ENCODE measurements at places on chromosomes 11 and 22. TPM values are rescaled to one million over a fixed set of nuclear protein-coding genes. Genes with fewer than 3 reads are reported as not detected.

Gene FGF3
- not detected for total RNA-seq

Gene ANO1
- total RNA-seq, result not detected

Gene KCNQ1OT1
- 0.26 TPM for total RNA-seq

Gene C11orf52
- total RNA-seq, result not detected

Gene FGF4
- total RNA-seq, result not detected

Gene ACR
- total RNA-seq, result not detected

Gene ROBO3
- 9.4 TPM for total RNA-seq

Gene SLC22A6
- not detected for total RNA-seq

Gene PRG3
- not detected for total RNA-seq

Gene SAA4
- not detected for total RNA-seq

Gene HORMAD2
- not detected for total RNA-seq

Gene PRODH
- total RNA-seq, result not detected

Gene NRGN
- total RNA-seq, result 6.1 TPM

DNA sequence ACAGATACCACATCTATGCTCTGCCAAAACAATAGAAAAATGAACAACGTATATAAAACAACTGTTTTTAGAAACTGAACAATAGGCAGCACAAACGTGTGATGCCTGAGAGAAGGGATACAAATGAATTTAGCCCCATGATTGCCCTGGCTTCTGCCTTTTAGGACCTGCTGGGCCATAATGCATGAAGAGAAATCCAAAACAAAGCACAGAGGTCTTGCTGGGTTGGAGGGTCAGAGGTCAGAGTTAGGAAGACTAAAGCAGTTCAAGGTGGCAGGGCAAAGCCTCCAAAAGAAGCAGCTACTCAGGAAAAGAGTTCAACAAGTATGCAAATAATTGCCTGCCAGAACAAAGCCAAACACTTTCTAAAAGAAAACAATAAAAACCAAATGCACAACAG lies 138.5 kb downstream of the TTC28 start:
- no peaks in the 10 kb centered on the region for H3K36me3 ChIP-seq
- peaks cover 2% of the 10 kb centered on the region for H3K27me3 ChIP-seq
- H3K27ac ChIP-seq, result no peak overlapping the region
- H3K4me1 ChIP-seq, result no peaks in the 10 kb centered on the region
- H3K4me3 ChIP-seq, result no peak overlapping the region
- DNase-seq, result no peak

DNA sequence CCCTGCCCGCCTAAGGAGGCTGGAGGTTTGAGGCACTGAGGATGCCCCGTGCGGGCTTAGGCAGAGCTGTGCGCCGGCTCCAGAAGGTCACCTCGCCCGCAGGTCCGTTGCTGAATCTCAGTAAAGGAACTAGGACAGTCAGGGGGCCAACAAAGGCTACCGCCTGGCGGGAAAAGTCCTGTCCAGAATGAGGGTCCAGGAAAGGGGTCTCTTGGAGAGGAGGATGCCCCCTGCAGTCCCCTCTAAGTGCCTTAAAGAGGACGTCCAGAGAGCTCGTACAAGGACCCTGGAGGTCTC lies 548 bp downstream of the PVALB start:
- no peaks in the 10 kb centered on the region for H3K36me3 ChIP-seq
- no peak overlapping the region for H3K4me3 ChIP-seq
- peaks cover 72% of the 10 kb centered on the region for H3K27me3 ChIP-seq
- peaks cover 6% of the 10 kb centered on the region for H3K4me1 ChIP-seq
- H3K27ac ChIP-seq, result no peak overlapping the region

GRCh38 chr11:109236188-109236587 lies 185.8 kb upstream of the C11orf87 start:
- H3K27me3 ChIP-seq, result no peaks in the 10 kb centered on the region
- H3K4me1 ChIP-seq, result no peaks in the 10 kb centered on the region
- no peak overlapping the region for H3K27ac ChIP-seq
- DNase-seq, result no peak

DNA sequence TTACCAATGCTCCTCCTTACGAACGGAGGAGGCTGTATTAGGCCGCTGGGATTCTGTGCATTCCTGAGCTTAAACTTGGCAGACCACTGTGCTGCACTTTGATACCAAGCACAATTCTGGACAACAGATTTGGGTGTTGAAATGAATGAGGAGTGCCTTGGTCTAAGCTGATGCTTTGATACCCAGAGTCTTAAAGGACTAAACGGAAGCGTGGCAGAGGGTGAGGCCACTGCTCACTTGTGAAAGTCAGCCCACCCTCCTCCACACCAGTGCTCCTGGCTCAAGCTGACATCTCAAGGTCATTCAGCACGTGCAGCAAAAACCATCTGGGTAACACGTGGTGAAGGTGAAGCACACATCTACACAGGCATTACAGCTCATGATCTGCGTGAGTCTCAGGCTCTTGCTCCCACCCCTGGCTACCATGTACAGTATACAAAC lies 85.9 kb downstream of the MICAL3 start:
- H3K36me3 ChIP-seq, result no peaks in the 10 kb centered on the region
- H3K4me1 ChIP-seq, result no peaks in the 10 kb centered on the region
- H3K4me3 ChIP-seq, result no peak overlapping the region
- peaks cover 10% of the 10 kb centered on the region for H3K27me3 ChIP-seq

- H3K36me3 ChIP-seq, result no peaks in the 10 kb centered on the region
- H3K4me1 ChIP-seq, result no peaks in the 10 kb centered on the region
- peaks cover 4% of the 10 kb centered on the region for H3K27me3 ChIP-seq
- DNase-seq, result no peak
- no peak overlapping the region for H3K4me3 ChIP-seq
- H3K27ac ChIP-seq, result no peak overlapping the region
Observed at GRCh38 chr11:118639899-118640298, 32.5 kb downstream of the PHLDB1 start.

DNA sequence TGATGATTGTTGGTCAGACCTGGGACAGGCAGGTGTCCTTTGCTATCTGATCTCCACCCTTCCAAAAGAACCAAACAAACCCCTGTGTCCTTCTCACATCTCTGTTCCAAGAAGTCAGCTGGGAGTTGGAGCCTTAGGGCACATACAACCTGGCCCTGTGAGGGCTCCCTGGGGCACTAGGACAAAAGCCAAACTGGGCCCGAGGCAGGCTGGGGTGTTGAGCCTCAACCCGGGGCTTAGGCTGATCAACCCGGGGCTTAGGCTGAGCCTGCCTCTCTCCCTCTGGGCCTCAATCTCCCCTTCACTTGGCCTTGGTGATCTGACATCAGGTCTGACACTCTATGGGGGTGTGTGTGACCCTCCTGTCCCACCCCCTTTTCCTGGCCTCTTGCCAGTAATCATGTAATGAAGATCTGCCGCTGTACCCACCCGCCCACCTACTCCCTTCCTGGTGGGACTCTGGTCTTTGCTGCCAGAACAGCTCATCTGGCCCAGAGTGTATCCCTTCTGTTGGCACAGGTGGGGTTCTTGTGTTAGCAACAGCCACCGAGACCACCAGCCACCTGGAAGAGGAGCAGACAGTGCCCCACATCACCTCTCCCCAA lies 22.8 kb upstream of the UVRAG start:
- H3K27ac ChIP-seq, result no peak overlapping the region
- no peak for DNase-seq
- no peaks in the 10 kb centered on the region for H3K4me1 ChIP-seq
- no peaks in the 10 kb centered on the region for H3K27me3 ChIP-seq

- H3K36me3 ChIP-seq, result peaks cover 3% of the 10 kb centered on the region
- H3K4me1 ChIP-seq, result peaks cover 5% of the 10 kb centered on the region
- no peak overlapping the region for H3K27ac ChIP-seq
- H3K27me3 ChIP-seq, result no peaks in the 10 kb centered on the region
Observed at GRCh38 chr11:17917556-17917955, 95.3 kb downstream of the SERGEF start.

GRCh38 chr22:44813416-44813815 lies 61.0 kb downstream of the ARHGAP8 start:
- H3K27me3 ChIP-seq, result no peaks in the 10 kb centered on the region
- H3K4me1 ChIP-seq, result no peaks in the 10 kb centered on the region
- H3K4me3 ChIP-seq, result no peak overlapping the region
- no peak for DNase-seq
- H3K36me3 ChIP-seq, result no peaks in the 10 kb centered on the region

- no peaks in the 10 kb centered on the region for H3K36me3 ChIP-seq
- DNase-seq, result no peak
- no peaks in the 10 kb centered on the region for H3K27me3 ChIP-seq
- no peak overlapping the region for H3K4me3 ChIP-seq
- no peaks in the 10 kb centered on the region for H3K4me1 ChIP-seq
Observed at GRCh38 chr11:50071584-50072225, 39.0 kb downstream of the OR4C45 start.

DNA sequence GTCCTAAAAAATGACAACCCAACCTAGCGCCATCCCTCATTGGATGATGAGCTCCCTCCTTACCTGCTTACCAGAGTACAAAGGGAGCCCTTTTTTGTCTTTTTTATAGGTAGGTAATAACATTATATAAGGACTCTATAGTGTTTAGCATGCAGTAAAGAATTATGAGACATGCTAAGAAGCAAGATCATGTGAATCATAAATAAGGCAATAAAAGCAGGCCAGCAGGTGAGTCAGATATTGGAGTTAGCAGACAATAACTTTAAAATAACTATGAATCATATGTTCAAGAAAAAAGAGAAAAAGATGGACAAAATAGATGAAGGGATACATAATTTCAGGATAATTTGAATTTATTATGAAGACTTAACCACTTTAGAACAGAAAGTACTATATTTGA lies 81.5 kb downstream of the GRK3 start:
- no peak overlapping the region for H3K4me3 ChIP-seq
- H3K36me3 ChIP-seq, result peaks cover 47% of the 10 kb centered on the region
- H3K27ac ChIP-seq, result no peak overlapping the region
- no peaks in the 10 kb centered on the region for H3K27me3 ChIP-seq

- H3K36me3 ChIP-seq, result no peaks in the 10 kb centered on the region
- peaks cover 22% of the 10 kb centered on the region for H3K27me3 ChIP-seq
- DNase-seq, result peak; percentile 28
- no peak overlapping the region for H3K27ac ChIP-seq
- no peak overlapping the region for H3K4me3 ChIP-seq
Observed at GRCh38 chr11:19394525-19395016, 153.8 kb upstream of the E2F8 start.

DNA sequence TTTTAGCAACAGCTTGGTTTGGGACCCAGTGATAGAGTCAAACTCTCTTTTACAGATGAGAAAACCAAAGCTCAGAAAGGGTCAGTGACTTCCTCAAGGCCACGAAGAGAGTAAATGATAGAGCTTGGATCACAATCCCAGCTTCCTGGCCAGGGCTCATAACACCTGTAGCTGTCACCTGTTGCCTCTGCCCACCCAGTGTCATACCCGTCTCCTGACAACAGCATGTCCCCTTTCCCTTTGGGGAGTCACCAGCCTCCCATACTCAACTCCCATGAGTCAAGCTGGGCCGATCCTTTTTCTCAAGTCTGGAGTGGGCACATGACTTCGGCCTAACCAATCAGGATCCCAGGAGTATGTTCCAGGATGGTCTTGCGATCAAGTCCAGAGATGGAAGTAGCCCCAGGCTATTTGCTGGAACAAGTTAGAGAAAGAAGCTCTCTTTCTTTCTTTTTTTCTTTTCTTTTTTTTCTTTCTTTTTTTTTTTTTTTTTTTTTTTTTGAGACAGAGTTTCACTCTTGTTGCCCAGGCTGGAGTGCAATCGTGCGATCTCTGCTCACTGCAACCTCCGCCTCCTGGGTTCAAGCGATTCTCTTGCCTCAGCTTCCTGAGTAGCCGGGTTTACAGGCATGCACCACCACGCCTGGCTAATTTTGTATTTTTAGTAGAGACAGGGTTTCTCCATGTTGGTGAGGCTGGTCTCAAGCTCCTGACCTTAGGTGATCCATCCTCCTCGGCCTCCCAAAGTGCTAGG lies 27.8 kb upstream of the MYH9 start:
- H3K27me3 ChIP-seq, result no peaks in the 10 kb centered on the region
- H3K4me1 ChIP-seq, result peaks cover 39% of the 10 kb centered on the region
- no peak overlapping the region for H3K4me3 ChIP-seq

- no peak overlapping the region for H3K4me3 ChIP-seq
- no peak overlapping the region for H3K27ac ChIP-seq
- H3K36me3 ChIP-seq, result no peaks in the 10 kb centered on the region
Observed at GRCh38 chr11:98029832-98030231, 990.9 kb upstream of the CNTN5 start.

DNA sequence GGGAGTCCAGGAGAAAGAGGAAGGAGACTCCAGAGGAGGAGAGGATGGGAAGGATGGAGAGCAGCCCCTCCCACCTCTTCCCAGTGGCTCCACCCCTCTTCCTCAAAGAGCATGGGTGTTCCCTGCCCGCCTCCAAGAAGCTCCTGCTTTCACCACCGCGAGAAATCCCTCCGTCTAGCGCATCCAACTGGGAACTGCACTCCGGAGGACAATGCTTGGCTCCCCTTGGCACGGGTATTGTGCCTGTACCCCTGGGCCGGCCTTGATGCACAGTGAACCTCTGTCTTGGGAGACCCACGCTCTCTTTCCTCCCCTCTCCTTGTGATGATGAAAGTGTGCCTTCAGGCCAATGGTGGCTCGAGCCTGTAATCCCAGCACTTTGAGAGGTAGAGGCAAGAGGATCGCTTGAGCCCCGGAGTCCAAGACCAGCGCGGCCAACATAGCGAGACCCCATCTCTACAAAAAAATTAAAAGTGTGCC lies 14.9 kb upstream of the ADA2 start:
- no peak overlapping the region for H3K27ac ChIP-seq
- no peak for DNase-seq
- no peak overlapping the region for H3K4me3 ChIP-seq

- H3K27ac ChIP-seq, result no peak overlapping the region
- peaks cover 6% of the 10 kb centered on the region for H3K4me1 ChIP-seq
- DNase-seq, result no peak
- H3K36me3 ChIP-seq, result no peaks in the 10 kb centered on the region
- peak overlapping the region; percentile 55 for H3K4me3 ChIP-seq
- peaks cover 78% of the 10 kb centered on the region for H3K27me3 ChIP-seq
Observed at GRCh38 chr11:12008790-12009616, 577 bp upstream of the DKK3 start.

- peaks cover 3% of the 10 kb centered on the region for H3K4me1 ChIP-seq
- H3K27ac ChIP-seq, result no peak overlapping the region
- no peaks in the 10 kb centered on the region for H3K27me3 ChIP-seq
Observed at GRCh38 chr11:85705800-85706199, 19.8 kb upstream of the CCDC89 start.

GRCh38 chr11:133887692-133888332 lies 42.5 kb upstream of the SPATA19 start:
- H3K36me3 ChIP-seq, result no peaks in the 10 kb centered on the region
- no peak overlapping the region for H3K4me3 ChIP-seq
- H3K4me1 ChIP-seq, result no peaks in the 10 kb centered on the region
- H3K27ac ChIP-seq, result no peak overlapping the region
- peaks cover 49% of the 10 kb centered on the region for H3K27me3 ChIP-seq

DNA sequence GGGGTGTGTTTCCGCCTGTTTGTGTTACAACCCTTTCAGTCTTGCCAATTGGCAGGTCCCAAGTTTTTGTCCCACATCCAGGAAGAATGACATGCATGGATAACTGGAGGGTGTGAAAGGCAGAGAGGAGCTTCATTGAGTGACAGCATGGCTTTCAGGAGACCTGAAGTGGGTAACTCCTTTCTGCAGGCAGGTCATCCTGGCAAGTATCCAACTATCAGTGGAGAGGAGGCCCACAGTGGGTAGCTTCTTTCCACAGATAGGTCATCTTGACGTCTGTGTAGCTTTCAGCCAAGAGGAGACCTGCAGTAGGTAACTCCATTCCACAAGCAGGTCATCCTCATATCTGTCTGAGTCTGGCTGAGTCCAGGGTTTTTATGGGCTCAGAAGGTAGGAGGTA lies 1268.8 kb upstream of the CNTN5 start:
- H3K36me3 ChIP-seq, result no peaks in the 10 kb centered on the region
- H3K27me3 ChIP-seq, result no peaks in the 10 kb centered on the region
- no peak for DNase-seq
- no peaks in the 10 kb centered on the region for H3K4me1 ChIP-seq
- no peak overlapping the region for H3K4me3 ChIP-seq

GRCh38 chr11:9992306-9992705 lies 301.7 kb downstream of the SBF2 start:
- no peaks in the 10 kb centered on the region for H3K36me3 ChIP-seq
- DNase-seq, result no peak
- H3K4me1 ChIP-seq, result no peaks in the 10 kb centered on the region
- H3K4me3 ChIP-seq, result no peak overlapping the region
- H3K27me3 ChIP-seq, result no peaks in the 10 kb centered on the region
